ENCODE measurements at places on chromosomes 13 and 19. TPM values are rescaled to one million over a fixed set of nuclear protein-coding genes. Genes with fewer than 3 reads are reported as not detected.

GRCh38 chr13:113532156-113532806 lies 41.8 kb upstream of the DCUN1D2 start:
- DNase-seq = peak; percentile 36

- DNase-seq = no peak
Measured at GRCh38 chr13:108561149-108561548, 68.3 kb upstream of the MYO16 start.

- no peak for DNase-seq
Measured at GRCh38 chr19:27654266-27654990, 1558.5 kb downstream of the UQCRFS1 start.

The BORA gene
- 4.1 TPM for polyA plus RNA-seq

DNA sequence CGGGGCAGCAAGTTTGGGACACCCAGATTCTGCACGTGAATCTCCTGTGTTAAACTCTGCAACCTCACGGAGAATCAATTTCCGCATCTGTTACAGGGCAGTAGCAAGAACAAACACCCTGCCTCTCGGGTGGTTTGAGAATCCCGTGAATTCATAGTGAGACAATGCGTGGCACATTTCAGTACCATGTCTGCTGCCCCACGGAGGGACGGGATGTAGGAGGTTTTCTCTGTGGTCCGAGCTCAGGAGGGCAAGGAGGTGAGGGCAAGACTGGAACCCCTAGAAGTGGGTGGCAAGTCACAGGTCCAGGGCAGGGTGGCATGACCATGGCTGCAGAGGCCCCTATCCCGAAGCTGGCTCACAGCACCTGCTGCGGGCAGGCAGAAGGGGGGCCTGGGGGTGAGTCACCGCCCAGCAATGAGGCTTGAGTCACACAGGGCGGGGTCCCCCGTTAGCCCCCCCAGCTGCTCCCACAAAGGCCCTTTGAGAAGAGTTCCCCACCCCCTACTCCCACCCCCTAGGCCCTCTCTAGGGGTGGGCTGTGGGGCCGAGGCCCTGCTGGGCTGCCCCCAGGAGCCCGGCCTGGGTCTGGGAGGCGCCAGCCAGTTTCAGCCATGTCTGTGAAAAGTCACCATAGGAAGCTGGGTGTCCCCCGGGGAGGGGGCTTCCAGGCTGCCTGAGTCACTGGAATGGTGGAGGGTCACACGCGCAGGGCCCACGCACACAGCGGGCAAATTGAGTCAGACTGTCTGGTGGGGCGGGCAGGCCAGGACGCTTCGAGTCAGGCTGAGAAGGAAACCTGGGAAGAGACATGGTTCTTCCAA lies 25.8 kb upstream of the NANOS3 start:
- DNase-seq = peak; percentile 95

The CABP5 gene
- polyA plus RNA-seq = not detected

- no peak for DNase-seq
Measured at GRCh38 chr13:113610266-113610665, 25.7 kb downstream of the TFDP1 start.

GRCh38 chr13:48320891-48321510 lies 17.4 kb downstream of the RB1 start:
- no peak for DNase-seq

DNA sequence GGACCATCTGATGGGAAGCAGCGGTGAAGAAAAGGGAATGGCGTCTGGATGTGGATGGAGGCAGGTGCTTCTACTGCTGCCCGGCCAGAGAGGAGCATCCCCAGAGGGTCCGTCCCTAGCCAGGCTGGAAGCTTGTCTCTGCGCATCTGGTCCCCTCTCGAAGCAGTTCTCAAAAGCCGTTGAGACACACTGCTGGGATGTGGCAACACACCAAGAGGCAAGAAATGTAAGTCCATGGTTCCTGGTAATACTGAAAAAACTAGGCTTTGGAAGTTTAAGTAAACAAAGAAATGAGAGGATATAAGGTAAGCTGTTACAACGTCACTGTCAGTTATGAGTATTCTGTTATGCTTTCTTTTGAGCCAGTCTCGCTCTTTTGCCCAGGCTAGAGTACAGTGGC lies 15.1 kb upstream of the FFAR2 start:
- no peak for DNase-seq

DNA sequence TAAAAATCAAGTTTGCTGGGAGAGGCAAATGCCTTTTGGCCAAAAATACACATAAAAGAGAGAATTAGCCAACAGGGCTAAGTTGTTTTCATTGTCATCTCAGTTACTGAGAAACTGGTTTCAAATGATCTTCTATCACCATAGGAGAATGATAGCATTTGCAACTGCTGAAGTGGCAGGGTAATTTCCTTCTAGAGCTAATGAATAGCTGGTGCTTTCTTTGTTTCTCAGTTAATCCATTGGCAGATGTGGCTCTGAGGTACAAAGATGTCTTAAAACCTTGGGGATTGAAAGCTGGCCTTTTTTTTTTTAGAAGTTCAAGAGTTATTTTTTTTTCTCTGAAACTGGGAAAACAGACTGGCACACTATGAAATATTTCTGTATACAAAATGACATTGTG lies 332.7 kb upstream of the KLF12 start:
- no peak for DNase-seq

The SIX5 gene
- polyA plus RNA-seq = 3.4 TPM

GRCh38 chr13:52845766-52846566 lies 2.5 kb downstream of the PCDH8 start:
- DNase-seq = peak; percentile 1

GRCh38 chr19:27865927-27866777 lies 1346.8 kb downstream of the UQCRFS1 start:
- DNase-seq = no peak

The C3 gene
- polyA plus RNA-seq = 2.5 TPM

The SLAIN1 gene
- polyA plus RNA-seq = 0.54 TPM

DNA sequence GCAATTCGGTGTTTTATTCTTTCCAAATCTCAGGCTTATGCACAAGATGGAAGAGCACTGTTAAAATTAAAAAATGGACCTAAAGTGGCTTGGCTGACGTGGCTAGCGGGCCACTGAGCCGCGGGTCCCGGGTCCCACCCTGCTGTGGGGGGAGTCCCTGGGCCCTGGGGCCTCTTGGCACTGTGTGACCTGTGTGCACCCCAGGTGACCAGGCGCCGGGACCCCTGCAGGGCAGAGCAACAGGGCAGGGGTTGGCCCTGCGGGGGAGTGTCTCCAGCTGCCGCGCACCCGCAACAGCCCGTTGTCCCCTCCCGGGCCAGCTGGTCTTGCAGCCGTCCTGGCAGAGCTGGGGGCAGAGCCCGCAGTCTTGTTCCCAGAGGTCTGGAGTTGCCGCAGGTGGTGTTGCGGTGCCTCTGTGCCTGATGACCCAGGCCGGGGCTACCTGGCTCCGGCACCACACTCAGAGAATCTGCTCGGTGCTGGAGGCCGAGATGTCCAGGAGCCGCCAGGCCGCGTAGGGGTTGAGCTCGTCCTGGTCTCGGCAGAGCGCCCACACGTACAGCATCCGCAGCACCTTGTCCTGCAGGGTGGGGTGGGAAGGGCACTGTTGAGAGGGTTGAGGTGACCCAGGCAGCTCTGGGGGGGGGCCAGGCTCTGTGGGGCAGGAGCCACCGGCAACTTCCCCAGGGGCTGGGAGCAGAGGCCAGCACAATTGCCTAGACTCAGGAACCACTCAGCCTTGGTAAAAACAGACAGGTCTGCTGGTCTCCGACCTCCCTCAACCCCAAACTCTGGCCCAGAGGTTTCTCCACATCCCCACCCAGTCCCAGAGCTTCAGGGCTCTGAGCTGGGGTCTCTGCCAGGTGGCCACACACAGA lies 1.0 kb upstream of the CTXN1 start:
- no peak for DNase-seq

The ZNF649 gene
- polyA plus RNA-seq = 4.6 TPM

GRCh38 chr19:4414144-4414799 lies 11.8 kb downstream of the CHAF1A start:
- DNase-seq = peak; percentile 14

The FOSB gene
- polyA plus RNA-seq = 48.6 TPM

The RYR1 gene
- 0.09 TPM for polyA plus RNA-seq

- no peak for DNase-seq
Measured at GRCh38 chr19:35851213-35852028, 883 bp downstream of the NPHS1 start.

- DNase-seq = peak; percentile 97
Measured at GRCh38 chr13:110312339-110313031, 5.4 kb downstream of the COL4A2 start.

The IGSF23 gene
- 1.3 TPM for polyA plus RNA-seq

GRCh38 chr13:97058926-97059325 lies 64.7 kb upstream of the OXGR1 start:
- DNase-seq = peak; percentile 12

GRCh38 chr13:92573467-92574057 lies 653.0 kb upstream of the GPC6 start:
- DNase-seq = peak; percentile 33

GRCh38 chr19:9295411-9295849 lies 14.2 kb downstream of the ZNF699 start:
- DNase-seq = peak; percentile 18

DNA sequence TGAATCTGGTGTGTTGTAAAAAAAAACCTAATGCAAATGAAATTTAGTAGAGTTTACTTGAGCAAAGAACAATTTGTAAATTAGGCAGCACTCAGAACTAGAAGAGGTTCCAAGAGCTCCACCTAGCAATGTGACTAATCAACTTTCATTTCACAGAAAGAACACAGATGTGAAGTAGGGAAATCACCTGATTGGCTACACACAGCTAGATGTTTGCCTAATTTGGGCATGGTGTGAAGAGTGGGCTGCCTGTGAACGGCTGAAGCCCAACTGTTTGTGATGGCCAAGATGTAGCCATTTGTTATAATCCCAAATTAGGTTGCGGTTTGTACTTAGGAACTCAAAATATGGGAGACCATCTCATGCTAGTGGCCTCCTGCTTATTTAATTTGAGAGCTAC lies 724.4 kb upstream of the SLITRK5 start:
- no peak for DNase-seq

DNA sequence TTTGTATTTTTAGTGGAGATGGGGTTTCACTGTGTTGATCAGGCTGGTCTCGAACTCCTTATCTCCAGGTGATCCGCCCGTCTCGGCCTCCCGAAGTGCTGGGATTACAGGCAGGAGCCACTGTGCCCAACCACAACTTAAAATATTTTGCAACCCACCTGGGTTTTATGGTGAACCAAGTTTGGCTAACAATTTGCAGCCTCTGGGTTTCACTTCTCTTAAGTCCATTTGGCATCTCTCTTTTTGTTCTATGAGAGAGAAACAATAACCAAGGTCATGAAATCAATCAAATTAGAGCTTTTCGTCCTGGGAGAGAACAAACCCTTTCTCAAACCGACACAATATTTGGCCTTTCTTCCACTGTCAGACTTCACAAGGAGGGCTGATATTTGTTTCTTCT lies 5.6 kb upstream of the SMAD9 start:
- no peak for DNase-seq

GRCh38 chr19:13207237-13207845 lies 57.1 kb downstream of the IER2 start:
- DNase-seq = no peak

- DNase-seq = no peak
Measured at GRCh38 chr19:29565171-29565570, 39.4 kb downstream of the VSTM2B start.

The PGLYRP2 gene
- not detected for polyA plus RNA-seq

The ZNF558 gene
- polyA plus RNA-seq = 12.6 TPM

DNA sequence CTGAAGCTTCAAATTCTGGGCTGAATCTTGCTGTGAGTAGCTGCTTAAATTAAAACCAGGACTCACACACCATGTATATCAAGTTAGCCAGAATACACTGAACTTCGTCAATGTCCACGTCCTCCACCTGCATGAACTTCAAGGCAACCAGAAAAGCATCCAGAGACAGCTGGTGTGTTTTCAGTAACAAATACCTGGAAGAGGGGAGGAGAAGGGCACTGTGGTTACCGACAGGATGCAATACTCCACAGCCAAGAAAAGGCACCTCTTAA lies 20.4 kb downstream of the PROZ start:
- no peak for DNase-seq

The NTN5 gene
- 0.10 TPM for polyA plus RNA-seq

DNA sequence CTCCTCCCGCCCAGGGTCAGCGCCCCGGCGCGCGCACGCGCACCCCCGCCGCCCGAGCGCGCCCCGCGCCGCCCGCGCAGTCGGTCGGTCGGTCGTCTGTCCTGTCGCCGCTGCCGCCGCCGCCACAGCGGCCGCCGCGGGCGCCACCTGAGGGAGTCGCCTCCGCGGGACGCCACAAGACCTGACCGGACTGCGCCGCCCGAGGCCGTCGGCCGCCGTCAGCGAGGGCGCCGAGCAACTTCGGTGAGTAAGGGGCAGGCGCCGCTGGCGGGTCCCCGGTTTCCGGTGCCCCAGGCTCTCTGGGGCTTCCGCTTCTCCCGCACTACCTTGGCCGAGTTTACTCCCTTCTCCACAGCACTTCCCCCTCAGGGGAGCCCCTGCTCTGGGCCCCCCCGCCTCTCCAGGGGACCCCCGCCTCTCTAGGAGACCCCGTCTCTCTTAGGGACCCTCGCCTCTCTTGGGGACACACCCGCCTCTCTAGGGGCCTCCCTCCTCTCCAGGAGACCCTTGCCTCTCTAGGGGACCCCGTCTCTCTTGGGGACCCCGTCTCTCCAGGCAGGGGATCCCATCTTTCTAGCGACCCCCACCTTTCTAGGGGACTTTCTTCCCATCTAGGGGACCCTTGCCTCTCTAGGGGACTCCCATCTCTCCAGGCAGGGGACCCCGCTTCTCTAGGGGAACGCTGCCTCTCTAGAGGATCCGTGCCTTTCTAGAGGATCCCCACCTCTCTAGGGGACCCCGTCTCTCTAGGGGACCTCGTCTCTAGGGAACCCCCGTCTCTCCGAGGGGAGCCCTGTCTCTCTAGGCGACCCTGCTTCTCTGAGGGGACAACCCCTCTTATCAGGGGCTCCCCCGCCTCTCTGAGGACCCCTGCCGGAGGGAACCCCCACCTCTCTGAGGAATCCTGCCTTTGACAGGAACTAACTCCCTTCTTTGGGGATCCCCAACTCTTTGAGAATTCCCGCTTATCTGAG lies 19.3 kb upstream of the GATAD2A start:
- peak; percentile 42 for DNase-seq

GRCh38 chr13:77239312-77239711 lies 87.6 kb downstream of the MYCBP2 start:
- peak; percentile 3 for DNase-seq

The TTYH1 gene
- polyA plus RNA-seq = not detected

The ATP4B gene
- not detected for polyA plus RNA-seq

- DNase-seq = no peak
Measured at GRCh38 chr19:9144920-9145319, 4.7 kb downstream of the ZNF317 start.

- DNase-seq = no peak
Measured at GRCh38 chr13:93984876-93985275, 494.6 kb downstream of the DCT start.

The IGFL4 gene
- not detected for polyA plus RNA-seq

- no peak for DNase-seq
Measured at GRCh38 chr13:72804301-72804700, 22.4 kb downstream of the PIBF1 start.
